AG04449 (cell line): ENCODE measurements at places on chromosomes 3 and 15.

DNA sequence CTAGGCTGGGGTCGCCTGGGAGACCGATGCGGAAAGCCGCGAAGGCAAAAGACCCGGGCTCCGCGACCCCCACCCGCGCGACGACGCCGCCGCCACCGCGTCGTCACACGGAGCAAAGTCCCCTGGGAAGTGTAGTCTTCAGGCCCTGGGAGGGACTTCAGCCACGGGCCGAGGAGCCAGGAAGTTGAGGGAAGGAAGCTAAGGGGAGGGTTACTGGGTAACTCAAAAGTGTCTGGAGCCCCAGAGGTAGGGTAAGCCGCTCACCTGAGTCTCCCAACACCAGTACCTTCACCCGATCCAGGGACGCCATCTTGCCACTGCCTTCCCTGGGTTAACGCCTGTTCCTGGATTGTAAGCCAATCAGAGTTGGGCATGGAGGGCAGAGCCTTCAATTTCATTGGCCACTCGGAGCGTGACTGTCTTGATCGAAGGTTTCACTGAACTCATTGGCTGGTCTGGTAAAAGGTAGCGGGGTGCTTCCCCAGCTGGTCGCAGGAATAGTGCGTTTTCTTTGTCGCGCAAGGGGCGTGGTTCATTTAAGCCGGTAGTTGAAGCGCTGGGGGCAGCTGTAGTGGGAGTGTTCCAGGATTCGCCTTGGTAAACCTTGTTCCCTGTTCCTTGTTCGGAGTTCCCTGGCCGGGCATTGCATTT, at the start of the genes GTF2E1 and RABL3:
GTF2E1 (plus strand) TSS at position 547 of the 651 bp plus-strand sequence. CDS start 7,809 bp downstream, outside the sequence.
RABL3 (minus strand) TSS at position 319 of the 651 bp plus-strand sequence; CDS start at position 310, 9 bp downstream.
- DNase-seq: peak; percentile 98

DNA sequence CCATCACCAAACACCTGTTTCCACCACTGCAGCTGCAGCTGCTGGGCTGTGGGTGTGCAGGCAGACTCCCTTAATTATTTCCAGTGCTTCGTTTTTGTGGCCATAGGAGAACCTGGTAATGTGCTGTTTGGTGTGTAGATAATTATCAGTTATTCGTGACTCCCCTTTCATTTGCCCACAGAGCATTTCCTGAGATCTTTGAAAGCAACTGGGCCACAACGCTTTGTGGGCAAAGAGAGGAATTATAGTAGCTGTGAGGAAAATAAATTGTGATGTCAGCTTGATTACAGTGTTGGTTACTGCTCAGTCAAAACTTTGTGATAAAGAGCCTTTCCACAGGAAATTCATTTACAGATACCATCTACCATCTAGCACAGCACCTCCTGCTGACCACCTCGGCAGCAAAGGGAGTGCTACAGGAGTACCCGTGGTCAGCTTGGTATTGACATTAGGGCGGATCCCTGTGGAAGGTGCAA, 193.3 kb upstream of the SLCO3A1 start:
- no peak for DNase-seq

- no peak for DNase-seq
These were observed 39.9 kb downstream of the PPCDC start for GRCh38 chr15:75063338-75063737.

DNA sequence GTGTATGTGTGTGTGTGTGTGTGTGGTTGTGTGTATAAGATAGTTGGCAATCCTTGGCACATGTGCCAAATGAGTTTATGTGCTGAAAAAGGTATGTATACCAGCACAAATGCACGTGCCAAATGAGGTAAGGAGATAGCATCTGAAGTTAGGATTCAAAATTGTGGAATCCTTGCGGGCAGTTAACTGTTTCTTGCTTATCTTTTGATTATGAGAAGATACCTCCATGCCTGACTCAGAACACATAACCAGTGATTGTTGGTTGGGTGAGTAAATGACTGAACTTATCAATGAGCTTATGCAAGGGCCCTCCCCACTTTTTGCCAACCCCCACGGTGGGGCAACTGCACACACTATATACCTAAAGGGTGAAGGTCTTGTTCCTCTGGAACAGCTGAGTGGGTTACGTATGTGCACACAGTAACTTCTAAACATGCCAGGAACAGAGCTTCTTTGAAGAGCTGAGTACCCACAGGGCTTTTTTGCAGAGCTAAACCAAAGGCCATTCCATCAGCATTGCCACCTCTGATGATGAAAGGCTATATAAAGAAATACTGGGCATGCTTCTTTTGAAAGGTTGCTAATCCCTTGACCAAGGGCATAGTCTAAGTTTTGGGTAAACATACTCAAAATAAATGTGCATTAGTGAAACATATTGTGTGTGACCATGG, 60.1 kb downstream of the MEIS2 start:
- no peak for DNase-seq

DNA sequence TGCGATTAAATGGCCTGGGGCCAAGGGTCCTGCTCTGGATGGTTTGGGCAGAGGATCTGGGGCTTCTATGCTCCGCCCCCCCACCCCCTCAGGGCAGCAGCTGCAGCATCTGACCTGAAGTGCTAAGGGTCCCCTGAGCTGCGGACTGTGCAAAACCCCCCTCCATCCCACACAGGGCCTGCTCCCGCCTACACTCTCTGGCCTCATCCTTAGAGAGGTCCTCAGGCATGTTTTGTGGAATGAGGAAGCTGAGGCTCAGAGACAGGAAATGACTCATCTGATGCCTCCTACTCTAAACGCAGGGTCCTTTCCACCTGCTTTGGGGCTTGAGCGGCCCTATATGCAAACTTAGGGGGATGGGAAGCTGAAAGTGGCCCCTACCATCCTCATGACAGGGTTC, 59.5 kb upstream of the CTSH start:
- no peak for DNase-seq

- peak; percentile 70 for DNase-seq
These were observed 185.7 kb upstream of the TOPAZ1 start for GRCh38 chr3:44055951-44056350.

- DNase-seq: no peak
These were observed 12.8 kb upstream of the SETMAR start for GRCh38 chr3:4290272-4290893.

DNA sequence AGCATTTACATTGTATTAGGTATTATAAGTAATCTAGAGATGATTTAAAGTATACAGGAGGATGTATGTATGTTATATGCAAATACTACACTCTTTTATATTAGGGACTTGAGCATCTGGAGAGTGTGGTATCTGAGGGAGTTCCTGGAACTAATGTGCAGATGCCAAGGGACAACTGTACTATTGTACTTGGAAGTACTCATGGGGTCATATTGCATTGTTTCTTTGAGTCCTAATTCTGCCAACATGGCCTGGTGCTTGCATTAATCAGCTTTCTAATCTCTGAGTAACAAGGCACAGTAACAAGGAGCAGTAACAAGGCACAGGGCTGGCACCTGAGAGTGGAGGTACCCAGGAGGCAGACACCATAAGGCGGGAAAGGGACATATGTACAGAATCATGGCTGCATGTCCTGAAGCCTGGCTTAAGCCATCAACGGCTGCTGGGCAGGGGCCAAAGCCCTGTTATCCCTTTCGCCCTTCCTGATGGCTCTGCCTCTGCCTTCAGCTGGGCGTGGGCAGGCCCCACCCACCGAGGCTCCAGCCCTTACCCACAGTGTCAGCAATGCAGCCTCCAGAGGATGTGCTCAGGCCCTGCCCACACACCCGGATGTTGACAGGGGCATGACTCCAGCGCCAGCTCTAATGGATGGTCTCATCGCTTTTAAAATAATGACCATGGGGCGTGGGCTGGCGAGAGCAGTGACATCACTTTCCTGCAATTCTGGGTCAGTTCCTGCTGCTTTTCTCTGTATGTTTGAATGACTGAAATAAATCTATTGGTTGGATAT, 22.9 kb downstream of the CEMIP start:
- DNase-seq: no peak

- no peak for DNase-seq
These were observed 31.1 kb upstream of the IL16 start for GRCh38 chr15:81165535-81165934.

DNA sequence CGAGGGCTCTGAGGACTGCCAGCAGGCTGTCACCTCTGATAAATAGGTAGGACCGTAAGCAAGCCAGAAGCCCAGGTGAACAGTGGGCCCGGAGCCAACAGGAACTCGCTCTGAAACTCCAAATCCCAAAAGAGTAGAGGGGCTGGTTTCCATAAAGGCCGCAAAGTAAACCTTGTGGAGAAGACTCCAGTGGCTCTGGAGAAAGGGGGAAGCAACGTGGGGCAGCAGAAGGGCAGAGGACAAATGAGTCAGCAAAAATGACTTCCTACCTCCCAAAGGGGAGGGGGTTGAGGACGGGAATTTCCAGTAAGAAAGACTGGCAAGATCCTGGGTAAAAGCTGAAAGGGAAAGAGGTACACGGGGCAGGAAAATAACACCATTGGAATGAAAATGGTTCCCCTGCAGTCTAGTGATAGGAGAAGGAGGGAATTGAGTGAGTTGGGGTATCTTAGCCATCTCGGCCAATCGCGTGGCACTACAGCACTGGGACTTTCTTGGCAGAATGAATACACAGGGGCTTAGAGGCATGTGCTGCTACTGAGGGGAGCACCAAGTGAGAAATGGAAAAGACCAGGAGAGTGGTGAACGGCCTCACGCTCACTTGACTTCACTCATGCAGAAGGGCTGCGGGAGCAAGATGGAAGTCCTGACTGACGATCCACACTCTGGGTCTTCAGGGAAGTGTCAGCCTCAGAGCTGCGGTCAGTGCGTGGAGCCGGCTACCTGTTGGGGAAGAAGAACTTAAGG, 33.2 kb downstream of the BMF start:
- no peak for DNase-seq

GRCh38 chr3:29171043-29171990, 109.6 kb upstream of the RBMS3 start:
- no peak for DNase-seq

GRCh38 chr15:70853318-70853972, 512 bp downstream of the LARP6 start:
- no peak for DNase-seq

DNA sequence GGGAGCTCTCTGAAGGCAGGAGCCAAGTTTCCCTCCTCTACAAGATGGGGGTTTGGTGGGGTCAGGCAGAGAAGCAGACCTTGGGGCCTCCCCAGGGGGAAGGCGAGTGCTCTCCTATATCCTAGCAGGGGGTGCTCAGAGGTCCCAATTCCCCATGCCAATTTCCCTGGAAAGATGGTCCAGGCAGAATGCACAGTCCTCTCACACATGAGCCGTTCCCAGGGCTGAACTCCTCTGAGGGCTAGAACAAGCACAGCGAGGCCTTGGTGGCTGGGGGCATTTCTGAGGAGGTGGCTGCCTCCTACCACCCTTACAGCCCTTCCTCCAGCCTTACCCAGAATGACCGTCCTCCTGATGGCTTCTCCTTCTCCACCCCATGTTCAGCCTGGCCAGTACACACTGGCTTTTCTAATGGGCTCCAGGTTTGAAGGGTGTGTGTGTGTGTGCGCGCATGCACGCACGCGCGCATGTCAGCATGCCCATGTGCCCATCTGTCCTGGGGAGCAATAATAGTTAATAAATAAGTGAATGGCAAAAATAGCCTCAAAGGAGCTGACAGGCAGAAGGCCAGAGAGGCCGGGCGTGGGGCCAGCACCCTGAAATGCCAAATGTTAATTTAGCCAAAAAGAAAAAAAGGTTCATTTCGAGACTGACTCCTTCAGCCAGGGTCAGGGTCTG, 24.4 kb downstream of the ADCY5 start:
- DNase-seq: no peak

DNA sequence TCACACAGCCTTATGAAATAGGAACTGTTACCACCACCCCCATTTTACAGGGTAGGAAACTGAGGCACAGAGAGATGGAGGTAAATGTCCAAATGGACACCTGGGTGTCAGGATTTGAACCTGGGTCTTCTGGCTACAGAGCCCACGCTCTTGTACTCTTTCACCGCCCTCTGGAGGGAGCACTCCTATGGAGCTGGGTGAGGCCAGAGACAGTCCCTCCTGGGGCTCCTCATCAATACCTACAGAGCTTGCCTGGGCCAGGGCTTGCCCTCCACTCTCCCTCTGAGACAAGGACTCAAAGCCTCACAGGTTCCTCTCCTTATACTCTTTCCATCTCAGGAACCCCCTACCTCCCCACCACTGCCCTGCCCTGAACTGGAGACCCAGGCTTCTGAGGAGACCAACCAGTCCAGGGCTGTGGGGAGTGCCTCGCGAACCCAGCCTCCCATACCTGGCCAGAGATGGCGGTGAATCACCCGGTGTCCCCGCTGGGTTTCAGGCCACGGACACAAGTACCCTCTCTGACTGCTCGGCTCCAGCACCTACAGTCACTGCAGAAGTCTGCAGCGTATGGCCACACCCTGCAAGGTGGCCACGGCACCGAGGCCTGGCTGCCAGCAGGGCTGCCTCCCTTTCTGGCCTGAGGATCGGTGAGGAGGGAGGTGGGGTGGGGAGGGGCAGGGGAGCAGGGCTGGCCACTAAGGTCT, 22.1 kb upstream of the ATP2B2 start:
- no peak for DNase-seq

- DNase-seq: peak; percentile 37
These were observed 764.4 kb upstream of the NECTIN3 start for GRCh38 chr3:110307065-110307809.

DNA sequence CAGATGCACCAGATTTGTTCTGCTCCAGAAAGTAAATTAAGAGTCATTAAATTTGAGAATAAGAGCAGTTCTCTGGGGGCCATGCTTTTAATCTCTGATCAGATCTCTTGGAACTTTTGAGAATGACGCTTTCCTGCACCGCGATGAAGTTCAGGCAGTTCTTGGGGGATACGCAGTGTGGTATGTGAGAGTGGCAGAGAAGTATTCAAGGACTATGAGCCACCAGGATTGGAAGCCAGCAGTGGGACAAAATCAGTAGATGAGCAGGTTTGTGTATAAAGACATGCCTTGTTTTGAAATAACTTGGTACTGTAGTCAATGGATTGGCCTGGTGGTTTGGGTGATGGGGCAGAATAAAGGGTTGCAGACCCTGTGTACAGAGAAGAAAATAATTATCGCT, 483.6 kb downstream of the ERC2 start:
- DNase-seq: no peak

- DNase-seq: no peak
These were observed 402.9 kb downstream of the TBL1XR1 start for GRCh38 chr3:176794406-176794805.

GRCh38 chr15:74328331-74329056, 39.0 kb downstream of the CYP11A1 start:
- no peak for DNase-seq

DNA sequence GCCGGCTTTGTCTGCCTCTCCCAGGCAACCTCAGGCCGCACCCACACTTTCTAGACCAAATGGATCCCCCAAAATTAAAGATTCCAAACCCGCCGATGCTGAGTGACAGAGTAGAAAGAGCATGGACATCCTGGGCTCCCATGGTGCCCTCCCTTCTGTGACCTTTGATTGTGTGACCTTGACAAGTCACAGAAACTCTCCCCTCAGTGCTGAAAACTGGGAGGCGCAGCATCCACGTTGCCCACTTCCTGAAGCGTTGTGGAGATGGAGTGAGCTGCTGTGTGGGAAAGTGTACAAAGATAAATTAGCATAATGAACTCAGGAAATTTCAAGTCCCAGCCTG, 74.4 kb upstream of the MFGE8 start:
- no peak for DNase-seq

- no peak for DNase-seq
These were observed 343.5 kb downstream of the FOXP1 start for GRCh38 chr3:71240034-71240433.

GRCh38 chr3:52010431-52010830, 14.7 kb upstream of the RPL29 start:
- DNase-seq: no peak
